NCI-H526 treated with DMSO at 0.1 percent for 48 hours (cell line): ENCODE measurements at places on chromosomes 6 and 20.

DNA sequence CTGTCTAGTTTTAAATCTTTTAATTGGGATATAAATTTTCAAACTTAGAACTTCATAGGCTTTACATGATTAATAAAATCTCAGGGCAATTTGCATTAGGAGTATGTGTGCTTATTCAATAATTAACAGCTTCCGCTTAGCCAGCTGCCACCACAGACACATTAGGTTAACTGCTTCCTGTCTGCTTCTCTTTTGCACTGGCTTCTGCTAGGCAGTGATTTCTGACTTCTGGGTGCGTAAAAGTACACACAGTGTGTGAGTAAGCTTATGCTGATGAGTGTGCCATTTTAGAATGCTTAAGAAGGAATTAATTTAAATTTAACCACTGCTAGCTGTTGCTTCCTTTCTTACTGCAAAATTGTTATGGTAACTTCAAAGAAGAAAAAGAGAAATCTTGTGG is 73.9 kb downstream of the F13A1 start:
- no peak for DNase-seq

DNA sequence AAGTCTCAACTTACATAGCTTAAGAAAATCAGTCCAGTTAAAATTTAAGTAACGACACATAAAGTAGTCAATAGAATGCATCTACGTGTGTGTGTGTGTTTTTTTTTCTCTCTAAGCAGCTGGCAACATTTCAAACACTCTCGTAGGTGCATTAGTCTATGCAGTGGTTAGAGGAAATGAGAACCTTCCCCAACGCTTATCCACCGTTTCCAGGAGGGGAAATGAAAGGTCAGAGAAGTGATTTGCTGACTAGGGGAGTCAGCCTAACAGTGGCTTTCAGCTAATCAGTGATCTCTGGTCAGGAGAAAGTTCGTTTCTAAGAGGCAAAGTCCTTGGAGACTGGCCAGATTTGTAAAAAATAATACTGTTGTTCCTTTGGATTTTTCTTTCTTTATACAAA is 806.6 kb downstream of the C6orf118 start:
- DNase-seq: no peak

GRCh38 chr20:63466250-63466825 is 6.1 kb downstream of the KCNQ2 start:
- no peak for DNase-seq

DNA sequence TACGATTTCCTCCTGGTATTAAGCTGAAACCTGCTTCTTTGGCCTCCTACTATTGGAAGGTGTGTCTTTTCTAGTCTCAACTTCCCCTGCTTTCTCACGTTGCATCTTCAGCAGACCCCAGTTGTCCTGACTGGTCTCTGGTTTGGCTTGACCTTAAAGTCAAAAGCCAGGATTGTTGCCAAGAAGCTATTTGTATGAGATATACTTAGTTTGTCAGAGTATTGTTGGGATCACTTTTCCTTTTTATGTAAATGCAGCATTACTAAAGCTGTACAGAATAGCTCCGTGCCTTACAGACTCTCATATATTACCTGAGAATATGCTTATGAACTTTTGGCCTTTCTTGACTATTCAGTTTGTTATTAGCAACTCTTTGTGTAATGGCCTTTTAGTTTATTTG is 61.1 kb downstream of the TSPYL4 start:
- DNase-seq: no peak

- DNase-seq: no peak
Observed at GRCh38 chr20:25308083-25308491, 60.2 kb downstream of the PYGB start.

DNA sequence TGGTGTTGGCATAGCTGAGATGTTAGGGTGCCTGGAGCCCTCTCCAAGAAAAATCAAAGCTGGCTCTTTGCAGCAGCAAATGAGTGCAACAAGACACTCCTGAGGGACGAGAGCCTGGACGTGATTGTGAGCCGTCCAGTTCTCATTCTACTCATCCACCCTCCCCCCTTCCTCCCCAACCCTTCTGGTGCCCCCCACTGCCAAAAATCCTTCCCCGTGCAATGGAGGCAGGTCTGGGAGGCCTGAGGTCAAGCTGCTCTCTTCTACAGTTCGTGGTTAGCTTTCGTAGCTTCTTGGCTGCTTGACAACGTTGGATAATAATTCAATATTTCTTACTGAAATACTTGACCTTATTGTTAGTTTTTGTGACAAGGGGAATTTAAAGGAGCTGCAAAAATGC is 185.3 kb upstream of the SUPT3H start:
- no peak for DNase-seq
